Foreskin melanocyte (primary cell): ENCODE measurements at places on chromosomes 3 and 15.

DNA sequence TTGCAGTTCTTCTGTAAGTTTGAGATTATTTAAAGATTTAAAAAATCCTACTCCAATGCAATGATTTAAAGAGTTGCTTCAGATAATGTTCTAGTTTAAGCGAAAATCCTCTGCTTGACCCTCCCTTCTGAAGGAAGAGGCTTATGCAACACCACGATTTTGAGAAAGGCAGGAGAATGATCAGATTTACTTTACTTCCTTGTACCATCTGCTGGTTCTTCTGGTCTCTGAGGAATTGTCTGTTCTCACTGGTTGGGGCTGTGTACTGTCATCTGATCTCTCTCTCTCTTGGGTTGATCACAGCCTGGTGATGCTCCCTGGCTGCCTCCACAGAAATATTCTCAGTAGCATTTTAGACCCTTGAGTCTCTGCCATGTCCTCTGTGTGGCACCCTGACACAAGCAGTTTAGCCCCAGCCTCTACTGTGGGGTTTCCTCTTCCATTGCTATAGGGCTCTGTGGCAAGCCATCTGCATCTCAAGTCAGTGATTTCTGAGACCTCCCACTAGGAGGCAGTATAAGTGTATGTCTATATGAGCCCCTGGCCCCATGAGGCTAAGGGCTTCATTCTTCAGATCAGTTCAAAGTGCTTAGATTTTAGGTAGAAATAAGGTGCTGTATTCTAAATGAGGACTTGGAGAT is 50.8 kb upstream of the PLAAT1 start:
- peak; percentile 26 for DNase-seq

- no peak for DNase-seq
Measured at GRCh38 chr3:76107935-76108570, 322.7 kb upstream of the ZNF717 start.

GRCh38 chr3:150662410-150663200 is 41.1 kb downstream of the ERICH6 start:
- no peak for DNase-seq

DNA sequence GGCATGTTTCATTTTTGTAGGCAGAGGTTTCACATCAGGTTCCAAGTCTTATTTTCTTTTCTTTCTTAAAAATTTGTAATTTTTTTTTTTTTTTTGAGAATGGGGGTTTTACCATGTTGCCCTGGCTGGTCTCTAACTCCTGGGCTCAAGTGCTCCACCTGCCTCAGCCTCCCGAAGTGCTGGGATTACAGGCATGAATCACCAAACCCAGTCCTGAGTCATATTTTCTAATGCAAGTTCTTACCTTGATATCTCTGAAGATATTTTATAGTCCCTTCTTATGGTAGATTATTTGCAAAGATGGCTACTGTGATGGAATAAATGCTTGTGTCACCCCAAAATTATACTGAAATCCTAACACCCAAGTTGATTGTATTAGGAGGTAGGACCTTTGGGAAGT is 63.8 kb downstream of the SLC9A9 start:
- DNase-seq = no peak

DNA sequence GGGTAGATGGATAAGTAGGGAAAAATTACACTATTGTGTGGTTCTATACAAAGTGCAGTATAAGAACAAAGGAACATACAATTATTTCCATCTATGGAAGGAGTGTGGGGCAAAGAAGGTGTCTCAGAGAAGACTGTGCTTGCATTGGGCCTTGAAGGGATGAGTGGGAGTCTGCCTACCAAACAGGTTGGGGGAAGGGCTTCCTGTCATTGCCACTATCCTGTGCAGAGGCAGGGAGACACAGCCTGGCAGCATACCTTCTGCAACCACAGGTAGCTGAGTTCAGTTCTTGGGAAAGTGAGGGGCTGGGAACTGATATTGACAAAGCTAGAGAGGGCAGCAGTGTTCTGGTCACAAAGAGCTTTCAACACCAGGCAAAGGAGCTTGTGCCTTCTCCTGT is 3.4 kb downstream of the TIMP4 start:
- DNase-seq = no peak

DNA sequence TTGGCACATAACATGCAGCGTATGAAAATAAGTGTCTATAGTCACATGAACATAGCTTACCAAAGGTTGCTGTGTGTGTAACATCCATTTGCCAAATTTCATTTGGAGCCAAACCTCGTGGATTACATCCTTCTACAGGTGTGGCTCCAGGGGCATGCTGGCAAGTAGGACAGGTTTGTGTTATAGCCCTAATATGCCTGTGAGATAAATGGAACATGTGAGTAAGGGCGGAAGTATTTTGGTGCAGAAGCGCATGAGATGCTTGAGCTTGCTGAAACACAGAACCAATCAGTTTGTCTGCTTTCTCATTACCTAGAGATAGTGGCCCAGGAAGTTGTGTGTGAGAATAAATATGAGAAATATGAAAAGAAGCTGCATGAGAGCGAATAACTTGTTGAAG is 21.8 kb upstream of the XCR1 start:
- DNase-seq = no peak

DNA sequence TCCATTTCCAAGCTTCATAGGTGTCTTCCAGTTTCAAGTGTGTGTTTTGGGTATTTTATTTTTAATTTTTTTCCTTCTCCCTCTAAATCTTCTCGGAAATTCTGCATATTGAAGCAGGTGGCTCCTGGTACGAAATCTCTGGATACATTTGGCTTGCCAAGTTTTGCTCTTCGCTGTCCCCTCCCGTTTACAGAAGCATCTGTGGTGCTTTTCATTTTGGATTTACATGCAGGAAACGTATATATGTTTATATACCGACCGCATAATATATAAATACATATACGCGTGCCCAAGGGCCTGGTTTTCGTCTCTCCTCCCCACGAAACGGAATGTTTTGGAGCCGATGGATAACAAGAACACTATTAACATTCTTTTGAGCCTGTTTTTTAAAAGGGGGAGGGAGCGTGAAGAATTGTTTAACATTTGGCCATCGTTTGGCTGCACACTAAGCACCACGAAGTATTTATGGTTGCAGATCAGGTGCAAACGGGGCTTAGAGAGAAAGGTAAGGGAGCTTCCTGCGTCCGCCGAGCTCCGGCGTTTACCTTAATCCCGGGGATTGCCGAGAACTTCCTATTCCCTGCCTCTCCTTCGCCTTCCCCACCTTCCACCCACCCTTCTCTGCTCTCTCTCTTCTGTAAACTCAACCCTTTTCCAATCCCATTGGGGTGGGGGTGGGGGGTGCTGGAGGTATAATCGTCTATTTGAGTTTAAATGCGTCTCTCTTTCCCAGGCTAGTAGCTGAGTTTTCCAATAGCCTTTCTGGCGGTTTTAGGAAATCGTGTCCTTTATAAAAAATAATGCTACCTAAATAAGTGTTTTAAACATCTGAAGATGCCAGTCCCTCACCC is 1.1 kb upstream of the NLGN1 start:
- DNase-seq = no peak

GRCh38 chr15:79116771-79117170 is 26.2 kb upstream of the RASGRF1 start:
- no peak for DNase-seq

DNA sequence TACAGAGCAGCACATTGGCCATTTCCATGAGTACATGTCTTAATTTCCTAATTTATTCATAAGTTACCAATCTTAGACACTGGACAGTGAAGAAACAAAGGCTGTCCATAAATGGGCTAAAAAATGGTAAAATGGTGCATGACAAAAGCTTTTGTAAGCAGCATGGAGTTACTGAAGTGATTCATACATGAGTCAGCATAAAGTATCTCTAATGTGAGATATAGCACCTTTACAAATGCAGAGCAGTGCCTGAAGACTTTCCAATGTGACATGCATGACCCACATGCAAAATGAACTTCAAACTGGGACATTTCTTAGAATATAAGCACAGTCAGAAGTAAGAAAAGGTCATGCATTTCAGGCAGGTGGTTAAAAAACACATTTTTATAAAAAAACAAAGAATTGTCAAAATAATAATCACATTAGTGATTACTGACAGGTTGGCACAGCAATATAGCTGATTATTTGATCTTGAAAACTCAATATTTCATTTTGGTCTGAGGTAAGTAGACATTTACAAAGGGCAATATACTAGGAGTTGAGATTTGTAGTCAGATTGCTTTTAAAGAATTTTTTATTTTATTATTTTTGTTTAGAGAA is 299.3 kb downstream of the PLCL2 start:
- no peak for DNase-seq

DNA sequence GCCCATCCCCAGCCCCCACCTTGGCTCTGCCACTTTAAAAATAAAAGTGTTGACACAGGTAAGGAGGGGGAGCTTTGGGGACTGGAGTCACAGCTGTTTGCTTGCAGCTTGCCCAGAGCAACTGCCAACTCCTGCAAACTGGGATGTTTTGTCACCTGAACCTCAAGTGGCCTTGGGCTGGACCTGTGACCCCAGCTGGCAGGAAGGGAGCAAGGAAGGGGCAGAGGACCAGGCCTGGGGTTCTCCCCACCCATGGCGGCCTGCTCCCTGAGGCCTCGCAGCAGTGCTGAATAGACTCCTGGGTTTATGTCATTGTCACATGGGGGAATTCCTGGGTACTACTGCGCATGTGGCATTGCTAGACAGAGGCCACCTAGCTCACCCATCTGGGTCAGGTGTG is 246.9 kb upstream of the TLE3 start:
- no peak for DNase-seq

DNA sequence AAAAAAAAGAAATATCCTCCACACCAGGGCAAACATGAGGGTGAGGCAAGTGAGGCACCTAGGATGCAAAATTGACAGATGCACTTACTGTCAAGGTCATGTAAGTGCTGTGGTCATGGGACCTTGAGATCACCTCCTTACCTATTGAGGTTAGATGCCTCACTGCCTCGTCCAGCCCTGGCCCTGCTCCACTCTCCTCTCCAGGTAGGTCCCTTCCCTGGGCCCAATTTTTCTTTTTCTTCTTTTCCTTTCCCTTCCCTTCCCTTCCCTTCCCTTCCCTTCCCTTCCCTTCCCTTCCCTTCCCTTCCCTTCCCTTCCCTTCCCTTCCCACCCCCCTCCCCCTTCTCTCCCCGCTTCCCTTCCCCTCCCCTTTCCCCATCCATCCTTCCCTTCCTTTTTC is 71.1 kb upstream of the DLG1 start:
- DNase-seq = no peak

GRCh38 chr15:90789462-90789861 is 72.3 kb downstream of the BLM start:
- no peak for DNase-seq
